ENCODE measurements at places on chromosomes 7 and 10.
A peak's percentile ranks its signal among the peaks of the same experiment; 100 is the strongest.

DNA sequence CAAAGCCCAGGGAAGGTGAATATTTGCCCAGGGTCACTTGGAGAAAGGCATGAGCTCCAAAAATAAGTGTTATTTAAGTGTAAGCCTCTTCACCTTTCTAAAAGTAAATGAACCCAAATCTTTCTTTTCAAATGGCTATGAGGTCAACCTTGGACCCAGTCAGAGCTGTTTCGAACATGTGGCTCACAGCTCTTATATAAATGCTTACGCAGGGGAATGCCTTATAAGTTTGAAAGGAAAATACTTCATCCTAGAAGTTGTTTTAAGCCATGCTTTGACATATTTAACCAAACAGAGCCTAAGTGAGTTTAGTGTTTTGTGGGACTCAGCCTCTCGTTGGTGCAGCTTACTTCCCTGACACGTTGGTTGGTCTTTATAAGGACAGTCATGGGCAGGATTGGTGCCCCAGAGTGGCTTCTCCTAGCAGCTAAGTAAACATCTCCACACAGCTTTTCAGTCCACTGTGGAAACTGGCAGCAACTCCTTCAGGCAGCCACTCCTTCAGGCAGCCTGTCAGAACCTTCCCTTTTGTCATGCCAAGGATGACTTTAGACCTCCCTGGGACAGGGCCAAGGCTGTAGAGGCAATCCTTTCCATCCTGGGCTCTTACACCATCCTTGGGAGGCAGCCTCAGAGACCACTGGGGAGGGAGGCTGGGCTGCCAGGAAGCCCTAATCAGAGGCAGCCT, 43.6 kb downstream of the MINDY4 start:
- no peak for DNase-seq

- DNase-seq = no peak
Measured at GRCh38 chr10:116791241-116791640, 48.9 kb upstream of the HSPA12A start.

DNA sequence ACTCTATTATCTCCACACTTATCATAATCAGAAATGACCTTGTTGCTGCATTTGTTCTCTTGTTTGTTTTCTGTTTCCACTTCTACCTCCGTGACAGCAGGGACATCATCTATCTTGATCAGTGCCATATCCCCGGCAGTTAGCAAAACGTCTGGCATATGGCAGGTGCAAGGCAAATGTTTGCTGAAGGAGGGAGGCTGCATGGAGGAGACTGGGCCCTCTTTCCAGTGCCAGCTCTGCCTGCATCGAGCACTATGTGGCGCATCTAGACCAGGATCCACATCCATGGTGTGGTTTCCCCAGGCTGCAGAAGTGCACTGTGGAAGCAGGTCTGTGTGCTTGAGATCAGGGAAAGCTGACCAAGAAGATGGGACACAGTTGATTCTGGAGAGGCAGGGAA, 181.2 kb downstream of the KCNMA1 start:
- peak; percentile 64 for DNase-seq

- DNase-seq = no peak
Measured at GRCh38 chr7:102991077-102991539, 78.3 kb downstream of the LRRC17 start.

DNA sequence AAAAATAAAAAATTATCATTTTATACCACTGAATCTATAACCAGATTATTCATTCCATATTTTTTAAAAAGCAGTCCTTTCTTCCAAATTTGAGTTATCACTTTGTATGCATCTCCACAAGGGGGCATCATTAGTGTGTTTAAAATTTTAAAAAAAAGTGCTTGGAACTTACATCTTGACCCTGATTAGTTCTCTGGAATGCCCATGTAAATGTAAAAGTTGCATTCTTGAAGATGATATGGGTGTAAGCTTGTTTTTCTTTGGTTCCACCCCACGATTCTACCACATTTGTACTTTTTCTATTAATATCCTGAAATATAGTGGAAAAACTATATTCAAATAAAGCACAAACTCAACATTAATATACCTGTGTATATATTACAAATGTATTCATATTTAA, 144.9 kb downstream of the ELAPOR2 start:
- no peak for DNase-seq
